ENCODE measurements at places on chromosomes 5 and 9.

GRCh38 chr9:132127888-132128534 is 33.8 kb upstream of the NTNG2 start:
- DNase-seq, result no peak

DNA sequence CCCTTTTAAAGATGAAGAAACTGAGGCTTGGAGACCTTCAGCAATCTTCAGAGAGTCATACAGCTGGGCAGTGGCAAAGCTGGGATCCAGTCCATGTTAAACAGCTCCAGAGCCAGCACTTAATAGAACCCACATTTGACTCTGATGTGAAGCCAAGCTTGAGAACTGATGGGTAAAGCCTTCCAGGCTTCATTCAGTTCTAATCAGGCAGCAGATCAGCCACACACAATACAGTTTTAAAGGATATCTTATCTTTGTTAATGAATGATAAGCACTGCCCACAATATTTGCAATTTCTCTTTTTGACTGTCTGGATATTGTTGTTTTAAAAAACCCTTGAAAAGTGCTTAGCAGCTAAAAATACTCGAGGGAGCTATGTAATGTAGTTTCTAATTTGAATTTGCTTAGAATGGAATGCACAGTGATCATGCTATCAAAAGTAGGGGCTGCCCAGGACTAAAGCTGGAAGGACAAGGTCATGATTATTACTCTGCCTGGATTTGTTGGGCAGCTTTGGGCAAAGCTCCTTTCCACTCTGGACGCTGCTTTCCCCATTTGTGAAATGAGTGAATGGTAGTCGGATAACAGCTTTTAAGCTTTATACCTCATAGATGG is 31.3 kb upstream of the HTR4 start:
- no peak for DNase-seq

DNA sequence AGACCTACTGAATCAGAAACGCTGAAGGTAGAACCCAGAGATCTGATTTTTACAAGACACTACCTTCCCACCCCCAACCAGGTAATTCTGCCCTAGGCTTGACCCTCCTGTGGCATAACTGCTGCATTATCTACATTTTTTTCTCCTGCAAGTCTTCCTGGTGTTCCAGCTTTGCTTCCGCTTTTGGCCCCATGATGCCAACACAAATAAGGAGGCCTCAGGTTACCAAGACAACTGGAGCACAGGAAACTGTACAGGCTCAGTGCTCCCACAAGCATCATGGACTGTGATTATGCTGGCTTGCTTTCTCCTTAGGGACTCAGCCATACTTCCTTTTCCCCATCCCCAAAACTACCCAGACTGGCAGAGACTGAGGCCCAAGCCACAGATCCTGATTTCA is 6.6 kb upstream of the MSMP start:
- DNase-seq, result no peak

DNA sequence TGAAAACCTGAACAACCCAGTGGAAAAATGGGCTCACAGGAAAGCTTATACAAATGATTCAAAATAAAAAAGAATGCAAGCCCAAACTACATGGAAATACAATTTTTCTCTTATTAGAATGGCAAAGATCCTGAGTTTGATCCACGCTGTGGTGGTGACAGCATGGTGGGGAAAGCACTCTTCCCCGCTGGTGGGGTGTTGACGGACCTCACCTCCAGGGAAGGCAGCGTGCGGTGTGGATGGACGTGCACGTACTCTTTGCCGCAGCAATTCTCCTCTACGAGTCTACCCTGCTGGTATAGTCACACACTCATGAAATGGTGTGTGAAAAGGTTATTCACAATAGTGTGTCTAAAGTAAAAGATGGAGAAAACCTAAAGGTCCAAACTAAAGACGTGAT is 5.9 kb upstream of the ZFP62 start:
- no peak for DNase-seq

GRCh38 chr5:134493461-134494055 is 31.9 kb upstream of the JADE2 start:
- no peak for DNase-seq

DNA sequence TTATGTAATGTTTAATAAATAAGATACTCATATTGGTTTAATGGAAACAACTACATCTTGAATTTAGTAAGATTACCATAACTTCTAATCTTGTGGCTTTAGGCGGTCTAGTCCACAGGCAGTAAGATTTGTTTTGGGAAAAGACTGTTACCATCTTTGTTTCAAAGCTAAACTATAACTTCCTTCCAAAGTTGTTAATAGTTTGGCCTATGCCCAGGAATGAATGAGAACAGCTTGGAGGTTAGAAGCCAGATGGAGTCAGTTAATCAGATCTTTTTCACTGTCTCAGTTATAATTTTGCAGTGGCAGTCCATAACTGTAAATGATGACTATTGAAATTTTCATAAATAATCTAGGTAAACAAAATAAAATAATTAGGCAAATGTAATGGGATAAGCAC is 241.8 kb upstream of the KLF9 start:
- DNase-seq, result no peak

- no peak for DNase-seq
Observed at GRCh38 chr5:96919754-96920197, 16.1 kb upstream of the LNPEP start.

GRCh38 chr5:135156715-135157404 is 122.8 kb upstream of the PITX1 start:
- DNase-seq, result no peak

GRCh38 chr5:179315356-179315890 is 29.8 kb downstream of the ADAMTS2 start:
- no peak for DNase-seq

GRCh38 chr9:77916410-77916819 is 115.2 kb downstream of the GNAQ start:
- DNase-seq, result no peak
